DMS53 (cell line): ENCODE measurements at places on chromosomes 3 and 15.

DNA sequence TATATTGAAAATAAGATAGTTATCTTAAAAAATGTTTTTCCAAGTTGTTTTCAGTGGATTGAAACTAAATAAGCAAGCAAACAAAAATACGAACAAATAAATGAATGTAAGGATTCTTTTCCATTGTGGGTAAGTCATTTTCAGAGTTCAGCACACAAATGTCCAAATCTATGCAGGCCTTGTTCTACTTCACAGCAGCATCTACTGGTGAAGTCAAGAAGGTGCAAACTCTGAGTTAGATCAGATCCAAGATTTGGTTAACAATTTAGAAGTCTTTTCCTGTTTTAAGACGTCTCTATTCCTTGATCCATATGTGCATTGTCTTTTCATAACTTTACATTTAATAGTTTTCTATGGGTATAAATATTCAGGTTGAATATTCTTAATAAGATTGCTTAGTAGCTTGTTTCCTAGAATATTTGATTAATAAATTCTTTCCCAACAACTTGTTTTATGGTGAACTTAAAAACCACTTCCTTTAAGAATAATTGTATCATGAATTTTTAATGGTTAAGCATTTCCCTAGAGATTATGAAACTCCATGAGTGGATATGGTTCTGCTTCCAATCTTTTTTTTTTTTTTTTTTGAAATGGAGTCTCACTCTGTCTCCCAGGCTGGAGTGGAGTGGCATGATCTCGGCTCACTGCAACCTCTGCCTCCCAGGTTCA lies 10.5 kb downstream of the PTX3 start:
- peak; percentile 11 for DNase-seq

DNA sequence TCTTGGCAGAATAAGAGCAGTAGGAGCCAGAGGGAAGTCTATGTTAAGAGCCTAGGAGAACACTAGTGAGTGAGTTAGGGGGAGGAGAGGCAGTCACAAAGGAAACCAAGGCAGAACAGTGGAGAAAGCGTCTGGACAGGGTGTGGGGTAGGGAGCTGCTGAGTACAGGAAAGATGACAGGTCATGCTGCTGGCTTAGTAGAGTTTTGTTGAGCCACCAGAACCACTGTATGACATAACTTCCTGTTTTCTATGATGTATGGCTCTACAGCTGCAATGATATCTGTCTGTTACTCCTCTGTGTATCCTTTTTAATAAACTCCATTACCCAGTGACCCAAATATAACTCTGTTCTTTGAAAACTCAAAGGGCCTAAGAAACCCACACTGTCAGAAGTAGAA lies 10.6 kb upstream of the STT3B start:
- DNase-seq: no peak

DNA sequence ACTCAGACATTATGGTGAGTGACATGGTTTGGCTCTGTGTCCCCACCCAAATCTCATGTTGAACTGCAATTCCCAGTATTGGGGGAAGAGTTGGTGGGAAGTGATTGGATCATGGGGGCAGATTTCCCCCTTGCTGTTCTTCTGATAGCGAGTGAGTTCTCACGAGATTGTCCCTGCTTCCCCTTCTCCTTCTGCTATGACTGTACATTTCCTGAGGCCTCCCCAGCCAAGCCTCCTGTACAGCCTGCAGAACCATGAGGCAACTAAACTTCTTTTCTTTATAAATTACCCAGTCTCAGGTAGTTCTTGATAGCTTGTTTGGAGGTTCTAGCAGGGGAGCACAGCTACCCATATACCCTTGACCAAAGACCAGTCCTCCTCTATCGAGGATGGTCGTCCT lies 45.9 kb downstream of the ADAM10 start:
- no peak for DNase-seq

GRCh38 chr15:46343196-46343935 lies 708.5 kb downstream of the SQOR start:
- DNase-seq: no peak

DNA sequence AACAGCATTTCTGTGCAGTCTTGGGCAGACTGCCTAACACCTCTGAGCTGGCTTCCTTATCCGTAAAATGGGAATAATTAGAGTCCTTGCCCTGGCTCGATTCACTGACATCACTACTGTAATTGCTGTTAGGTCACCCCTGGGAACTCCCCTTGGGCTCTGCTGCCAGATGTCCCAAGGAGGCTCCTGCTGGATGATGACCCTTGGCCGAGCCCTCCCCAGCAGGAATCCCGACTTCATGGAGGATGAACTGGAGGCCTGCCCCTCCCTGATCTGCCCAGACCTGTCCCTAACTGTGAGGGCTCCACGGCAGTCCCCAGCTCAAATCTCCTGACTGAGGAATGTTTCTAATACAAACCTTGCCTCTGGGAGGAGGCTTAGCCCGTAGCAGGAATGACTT lies 18.0 kb downstream of the ESYT3 start:
- no peak for DNase-seq

- DNase-seq: no peak
Measured at GRCh38 chr3:100591411-100591810, 18.0 kb upstream of the ADGRG7 start.

- DNase-seq: peak; percentile 81
Measured at GRCh38 chr3:101803173-101803782, 24.3 kb downstream of the NXPE3 start.

DNA sequence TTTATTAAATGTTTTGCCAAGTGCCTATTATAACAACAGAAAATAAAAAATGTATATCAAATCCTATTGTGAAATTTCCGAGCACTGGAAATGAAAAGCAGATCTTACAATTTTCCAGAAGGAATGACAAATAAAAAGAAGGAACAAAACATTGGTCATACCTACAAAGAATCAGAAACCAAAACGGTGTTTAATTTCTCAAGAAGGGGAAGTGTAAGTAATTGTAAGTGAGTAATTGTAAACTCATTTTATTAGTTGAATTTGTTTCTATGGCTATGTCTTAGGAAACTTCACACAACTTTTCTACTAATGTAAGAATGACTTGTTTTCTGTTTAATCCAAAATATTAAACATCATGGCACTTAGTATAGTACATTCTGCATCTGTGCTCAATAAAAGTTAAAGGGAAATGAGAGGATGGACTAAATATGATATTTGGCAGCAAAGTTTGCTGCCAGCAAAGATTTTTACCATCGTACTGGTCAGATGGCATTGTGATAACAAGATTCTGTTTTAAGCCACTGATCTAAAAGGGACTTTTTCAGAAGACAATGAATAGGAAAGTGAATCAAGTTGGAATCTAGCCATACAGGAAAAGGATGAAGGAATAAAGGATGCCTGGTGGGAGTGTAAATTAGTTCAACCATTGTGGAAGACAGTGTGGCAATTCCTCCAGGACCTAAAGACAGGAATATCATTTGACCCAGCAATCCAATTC lies 232.4 kb downstream of the NFKBIZ start:
- no peak for DNase-seq

- DNase-seq: no peak
Measured at GRCh38 chr15:43029476-43029875, 76.4 kb downstream of the UBR1 start.

DNA sequence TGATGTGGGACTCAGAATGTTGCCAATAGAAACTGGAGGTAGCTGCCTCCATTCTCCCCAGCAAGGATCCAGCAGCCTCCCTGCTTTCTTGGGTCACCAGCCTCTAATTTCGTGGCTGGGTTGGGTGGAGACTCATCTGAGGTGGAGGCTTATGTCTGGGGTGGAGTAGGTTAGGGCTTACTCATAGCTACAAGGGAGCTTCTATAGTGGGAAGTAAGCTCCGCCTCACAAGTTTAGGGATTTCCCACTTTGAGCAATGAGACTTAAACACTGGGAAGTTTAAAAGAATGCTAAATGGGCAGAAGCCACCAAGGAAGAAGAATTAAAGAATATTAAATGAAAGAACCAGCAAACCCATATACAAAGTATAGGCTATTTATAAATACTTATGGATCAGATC lies 63.8 kb downstream of the GJD2 start:
- no peak for DNase-seq

GRCh38 chr3:71863563-71864190 lies 78.7 kb upstream of the PROK2 start:
- no peak for DNase-seq

DNA sequence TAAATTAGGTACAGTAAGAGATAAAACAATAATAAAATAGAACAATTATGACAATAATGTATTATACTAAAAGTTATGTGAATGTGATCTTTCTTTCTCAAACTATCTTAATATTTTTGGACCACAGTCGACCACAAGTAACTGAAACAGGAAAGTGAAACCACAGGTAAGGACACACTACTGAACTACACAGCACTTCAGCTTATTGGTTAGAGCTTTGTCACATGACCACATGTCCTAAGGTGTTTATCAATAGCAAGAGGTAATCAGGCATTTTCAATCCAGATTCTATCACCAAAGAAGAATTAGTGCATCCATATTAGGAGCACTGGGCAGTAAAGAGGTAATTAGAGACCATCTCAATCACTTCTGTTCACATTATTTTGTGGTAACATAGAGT lies 392.8 kb downstream of the RSL24D1 start:
- peak; percentile 37 for DNase-seq
